GOT3 (cell line): ENCODE measurements at places on chromosomes 3 and 15.

DNA sequence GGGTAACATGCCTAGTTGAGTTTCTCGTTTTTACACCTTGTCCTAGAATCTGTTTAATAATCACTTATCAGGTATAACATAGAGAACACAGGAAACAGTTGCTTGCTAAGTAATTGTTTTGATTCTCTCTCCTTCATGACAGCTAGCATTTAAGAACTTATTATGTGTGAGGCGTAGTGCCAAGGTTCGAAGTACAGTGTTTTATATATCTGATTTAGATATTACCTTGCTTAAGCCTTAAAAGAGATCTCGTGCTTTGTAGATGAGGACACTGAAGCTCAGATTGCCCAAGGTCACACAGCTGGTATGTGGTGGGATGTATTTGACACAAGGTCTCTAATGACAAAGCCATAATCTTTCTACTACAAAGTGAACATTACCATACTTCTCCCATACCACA lies 29.0 kb upstream of the IFT57 start:
- DNase-seq: no peak

DNA sequence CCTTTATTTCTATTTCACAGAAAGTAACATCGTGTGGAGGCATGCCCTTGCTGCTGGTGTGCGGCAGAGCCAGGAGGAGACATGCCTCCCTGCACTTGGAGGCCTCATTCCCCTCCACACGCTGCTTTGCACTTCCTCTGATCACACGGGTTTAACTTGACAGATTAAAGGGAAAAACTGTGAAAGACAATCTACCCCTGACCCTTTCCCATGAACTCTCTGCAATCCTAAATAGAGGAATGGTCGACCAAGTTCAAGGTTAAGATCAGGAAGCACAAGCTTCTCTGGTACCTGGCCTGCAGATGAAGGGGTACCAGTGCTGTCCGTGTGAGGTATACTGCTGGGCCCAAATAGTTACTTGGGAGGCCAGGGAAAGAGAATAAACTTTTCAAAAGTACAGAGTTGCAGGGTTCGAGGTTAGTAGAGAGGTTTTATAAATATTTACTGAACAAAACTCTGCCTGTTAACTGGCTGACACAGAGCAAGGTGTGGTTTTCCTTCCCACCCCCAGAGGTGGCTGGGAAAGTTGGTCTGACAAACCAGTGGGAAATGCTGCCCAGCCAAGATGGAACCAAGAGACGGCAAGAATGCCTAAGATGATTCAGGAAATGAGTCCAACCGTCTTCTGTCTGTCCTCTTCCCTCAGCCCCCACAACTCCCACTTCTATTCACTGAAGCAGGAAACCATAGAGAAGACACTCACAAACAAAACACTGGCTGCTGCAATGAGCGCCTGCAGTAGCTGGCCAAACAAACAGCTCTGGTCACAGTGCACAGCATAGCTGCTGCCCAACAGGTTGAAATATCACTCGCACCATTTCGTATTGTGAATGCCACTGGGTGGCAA lies 79.6 kb downstream of the IGF2BP2 start:
- DNase-seq: no peak

- no peak for DNase-seq
Observed at GRCh38 chr3:14124223-14124614, 451 bp downstream of the CHCHD4 start.

- no peak for DNase-seq
Observed at GRCh38 chr3:67781218-67781617, 126.8 kb upstream of the SUCLG2 start.

- no peak for DNase-seq
Observed at GRCh38 chr3:134453631-134454030, 32.2 kb downstream of the ANAPC13 start.

DNA sequence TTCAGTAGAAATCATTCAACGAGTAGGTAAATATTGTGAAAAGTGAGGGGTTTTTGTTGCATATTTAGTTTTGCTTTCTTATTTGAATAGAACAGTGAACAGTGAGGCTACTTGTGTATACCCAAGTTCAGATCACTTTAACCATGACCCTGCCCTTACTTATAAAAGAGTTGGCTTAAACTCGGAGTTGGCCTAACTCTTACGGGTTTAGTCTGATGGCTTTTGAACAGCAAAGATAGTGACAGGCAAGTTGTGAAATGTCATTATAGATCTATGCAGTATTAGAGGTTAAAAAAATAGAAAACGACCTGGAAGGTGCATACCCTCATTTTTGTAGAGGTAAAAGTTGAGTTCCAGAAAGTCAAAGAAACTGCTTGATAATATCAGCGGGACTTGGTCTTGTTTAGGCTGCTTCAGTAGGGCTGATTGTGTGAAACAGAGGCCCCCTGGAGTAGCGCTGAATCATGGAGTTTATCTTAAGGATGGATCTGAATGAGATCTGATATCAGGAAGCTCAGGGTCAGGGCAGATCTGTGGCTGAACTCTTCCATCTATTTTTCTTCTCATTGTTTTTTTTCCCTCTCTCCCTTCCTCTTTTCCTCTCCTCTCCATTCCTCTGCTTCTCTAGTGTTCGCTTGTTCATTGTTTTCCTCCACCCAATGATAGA lies 359.8 kb downstream of the LPP start:
- DNase-seq: no peak

DNA sequence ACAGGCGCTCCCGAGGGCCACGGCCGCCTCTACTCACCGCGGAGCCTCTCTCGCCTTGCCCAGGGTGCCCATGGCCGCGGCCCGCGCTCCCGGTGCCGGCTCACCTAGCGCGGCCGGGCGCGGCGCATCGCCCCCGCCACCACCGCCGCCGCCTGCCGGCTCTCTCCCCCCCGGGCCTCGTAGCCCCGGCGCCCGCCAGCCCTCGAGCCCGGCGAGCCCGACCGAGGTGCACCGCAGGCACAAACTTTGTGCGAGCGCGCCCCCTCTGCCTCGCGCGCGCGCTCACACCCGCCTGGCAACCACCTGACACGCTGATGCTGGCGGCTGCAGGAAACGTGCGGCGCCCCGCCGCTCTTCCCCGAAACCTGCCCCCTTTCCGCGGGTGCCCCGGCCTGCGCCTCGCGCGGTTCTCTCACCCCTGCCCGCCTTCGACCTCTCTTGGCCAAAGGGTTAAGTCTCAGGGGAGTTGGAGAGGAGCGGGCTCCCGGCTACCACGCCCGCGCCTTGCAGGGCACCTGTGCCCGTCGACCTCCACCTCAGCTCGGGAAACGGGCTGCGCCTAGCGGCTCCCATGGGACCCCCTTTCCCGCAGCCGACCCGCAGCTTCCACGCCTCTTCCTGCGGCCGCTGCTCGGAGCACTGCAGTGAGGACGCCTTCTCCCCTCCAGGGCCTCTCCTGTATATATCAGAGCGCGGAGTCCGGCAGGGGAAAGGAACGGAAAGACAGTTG lies at the start of gene RASGRP1:
Gene RASGRP1, minus strand, starts transcription at position 258 of the 730 bp plus-strand sequence. Its CDS starts 186 bp downstream, at position 72.
- no peak for DNase-seq

DNA sequence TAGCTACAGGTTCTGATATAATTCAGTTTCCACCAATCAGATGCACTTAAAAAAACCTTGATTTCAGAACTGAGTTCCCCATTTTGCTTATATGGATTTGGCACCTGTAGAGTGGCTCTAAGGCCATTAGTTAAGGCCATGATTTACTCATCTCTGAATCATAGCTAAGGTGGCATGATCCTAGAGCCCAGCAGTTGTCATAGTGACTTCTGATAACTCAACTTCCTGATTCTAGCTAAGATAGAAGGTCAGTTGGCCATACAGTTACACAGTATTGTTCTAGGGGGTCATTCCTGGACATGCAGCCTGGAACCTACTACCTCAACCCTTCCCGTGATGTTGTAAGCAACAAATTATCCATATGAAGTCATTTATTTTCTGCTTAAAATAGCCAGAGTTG lies 15.9 kb upstream of the TMEM87A start:
- DNase-seq: no peak

- no peak for DNase-seq
Observed at GRCh38 chr3:86995537-86995936, 4.6 kb upstream of the VGLL3 start.

DNA sequence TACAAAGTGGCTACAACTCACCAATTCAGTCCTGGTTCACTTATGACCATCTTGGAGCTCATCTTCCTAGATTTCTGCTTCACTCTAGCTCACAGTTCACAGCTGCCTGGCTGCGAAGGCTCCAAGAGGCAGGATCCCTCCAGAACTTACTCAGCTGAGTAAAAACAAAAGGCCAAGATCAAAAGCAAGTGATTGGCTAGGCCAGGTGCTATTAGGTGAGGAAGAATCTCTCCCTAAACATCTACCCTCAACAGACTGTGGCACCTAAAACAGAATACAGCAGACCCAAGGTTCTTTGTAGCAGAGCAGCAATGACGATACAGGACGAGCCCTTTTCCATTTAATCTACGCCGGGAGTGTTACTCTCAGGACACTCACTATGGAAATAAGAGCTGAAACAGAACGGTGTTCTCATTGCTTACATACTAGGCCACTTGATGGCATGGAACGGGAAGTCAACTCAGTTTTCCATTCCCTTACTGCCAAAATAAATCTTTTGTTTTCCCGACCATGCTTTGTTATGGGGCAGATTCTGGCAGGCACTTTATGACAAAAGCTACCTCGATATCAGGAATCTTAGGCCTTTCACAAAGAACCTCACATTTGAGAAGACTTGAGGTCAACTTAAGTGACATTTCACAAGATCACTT lies 901 bp downstream of the ICE2 start:
- DNase-seq: no peak

DNA sequence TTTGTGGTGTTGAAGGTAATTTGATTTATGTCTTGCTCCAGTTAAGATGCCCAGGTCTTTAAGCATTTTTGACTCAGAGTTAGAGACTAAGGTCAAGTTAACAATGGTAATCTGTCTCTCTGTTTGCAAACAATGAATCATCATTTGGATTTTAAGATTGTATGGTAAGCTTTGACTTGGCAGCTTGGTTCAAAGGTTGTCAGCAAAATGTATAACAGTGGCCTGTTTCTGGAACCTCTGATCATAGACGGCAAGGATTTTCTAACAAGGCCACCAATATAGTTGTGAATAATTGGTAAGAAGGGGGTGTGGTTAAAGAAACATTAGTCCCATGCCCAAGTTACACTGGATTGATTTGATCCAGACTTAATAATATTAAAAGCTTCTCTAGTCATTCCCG lies 775.2 kb upstream of the GOLIM4 start:
- DNase-seq: no peak

- DNase-seq: no peak
Observed at GRCh38 chr15:88644741-88645140, 5.9 kb downstream of the ISG20 start.

DNA sequence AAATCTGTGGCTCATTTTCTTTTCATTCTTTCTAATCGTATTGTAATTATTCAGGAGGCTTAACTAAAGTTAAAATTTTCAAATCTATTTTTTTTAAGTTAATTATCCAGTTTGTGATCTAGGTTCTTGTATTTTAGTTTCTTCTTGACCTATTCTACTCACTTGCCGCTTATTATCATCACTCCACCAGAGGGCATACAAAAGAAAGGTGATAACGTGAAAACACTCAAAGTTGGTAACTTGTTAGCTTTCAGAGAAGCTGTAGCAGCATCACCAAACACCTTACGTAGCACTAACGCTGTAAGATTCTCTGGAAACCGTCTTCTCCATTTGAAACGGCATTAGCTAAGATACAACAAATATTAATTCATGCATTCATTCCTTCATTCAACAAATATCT lies 4.8 kb downstream of the GNB4 start:
- no peak for DNase-seq

- DNase-seq: no peak
Observed at GRCh38 chr15:97504031-97504792, 456.3 kb upstream of the ARRDC4 start.

DNA sequence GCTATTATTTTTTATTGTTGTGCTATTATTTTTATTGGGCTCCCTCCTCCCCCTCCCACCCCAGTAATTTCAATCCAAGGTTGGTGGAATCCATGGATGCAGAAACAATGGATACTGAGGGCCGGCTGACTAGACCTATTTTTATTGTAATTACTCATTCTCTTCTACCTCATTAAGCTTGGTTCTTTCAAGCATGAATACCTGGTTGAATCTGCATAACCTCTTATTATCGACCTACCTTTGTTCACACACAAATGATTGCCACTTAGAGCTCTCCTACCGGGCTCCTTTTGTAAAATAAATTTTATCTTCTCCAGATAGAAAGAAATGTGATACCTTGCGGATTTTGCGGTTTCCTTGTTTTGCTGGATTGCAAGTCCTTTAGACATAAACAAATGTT lies 31.6 kb downstream of the BTD start:
- DNase-seq: no peak

DNA sequence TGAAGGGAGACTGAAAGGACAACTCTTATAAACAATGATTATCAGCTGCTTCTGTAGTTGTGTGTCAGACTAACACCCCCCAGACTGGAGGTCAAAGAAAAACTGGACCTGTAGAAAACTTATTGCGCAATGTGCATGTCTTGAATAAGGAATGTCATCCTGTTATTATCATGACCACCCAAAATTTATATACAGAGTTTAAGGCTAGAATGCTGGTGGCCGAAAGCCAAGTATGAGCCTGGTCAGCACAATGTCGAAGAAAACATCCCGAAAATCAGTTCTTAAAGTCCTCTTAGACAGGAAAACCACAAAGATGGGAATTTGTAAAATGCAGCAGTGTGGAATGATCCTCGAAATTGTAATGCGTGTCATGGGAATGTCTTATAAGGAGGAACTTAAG lies 29.3 kb downstream of the RFTN1 start:
- no peak for DNase-seq

- DNase-seq: no peak
Observed at GRCh38 chr3:3552761-3553160, 246.5 kb upstream of the LRRN1 start.

GRCh38 chr3:12442654-12443501 lies 41.4 kb upstream of the TSEN2 start:
- no peak for DNase-seq

DNA sequence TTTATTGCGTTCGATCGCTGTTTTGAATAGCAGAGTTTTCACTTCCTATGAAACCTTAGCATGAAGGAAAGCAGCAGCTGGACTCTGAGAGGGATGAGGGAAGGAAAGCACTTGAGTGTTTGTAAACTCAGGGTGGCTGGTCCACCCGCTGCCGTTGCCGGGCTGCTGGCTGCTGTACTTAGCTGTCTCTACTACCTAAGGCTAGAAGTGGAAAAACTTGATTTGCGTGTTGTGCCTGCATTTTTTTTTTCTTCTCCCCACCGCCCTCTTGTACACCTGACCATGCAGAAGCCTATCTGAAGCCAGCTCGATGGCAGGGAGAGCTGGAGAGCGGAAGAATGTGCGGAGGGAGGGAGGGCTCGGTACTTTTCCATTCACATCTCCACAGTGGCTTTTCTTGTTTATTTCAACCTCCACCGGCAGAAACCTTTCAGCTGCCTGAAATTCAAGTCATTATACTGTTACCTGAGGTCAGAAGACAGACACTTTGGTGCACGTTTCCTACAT lies 4.8 kb upstream of the BCL6 start:
- no peak for DNase-seq

DNA sequence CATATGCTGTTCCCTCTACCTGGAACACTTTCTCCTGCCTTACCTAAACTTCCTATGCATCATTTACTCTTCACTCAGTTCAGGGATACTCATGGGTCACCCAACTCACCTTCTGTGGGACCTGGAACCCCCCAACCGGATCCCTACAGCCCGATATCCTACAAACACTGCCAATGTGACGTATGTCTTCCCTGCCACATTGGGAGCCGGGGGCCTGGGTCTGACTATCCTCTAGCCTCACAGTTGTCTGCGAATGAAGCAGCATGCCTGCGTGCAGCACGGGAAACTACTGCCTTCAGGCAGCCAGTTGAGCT lies 405 bp downstream of the NPRL2 start:
- no peak for DNase-seq

- DNase-seq: no peak
Observed at GRCh38 chr3:74282202-74282601, 332.3 kb downstream of the CNTN3 start.
